ENCODE measurements at places on chromosomes 1 and 21.

DNA sequence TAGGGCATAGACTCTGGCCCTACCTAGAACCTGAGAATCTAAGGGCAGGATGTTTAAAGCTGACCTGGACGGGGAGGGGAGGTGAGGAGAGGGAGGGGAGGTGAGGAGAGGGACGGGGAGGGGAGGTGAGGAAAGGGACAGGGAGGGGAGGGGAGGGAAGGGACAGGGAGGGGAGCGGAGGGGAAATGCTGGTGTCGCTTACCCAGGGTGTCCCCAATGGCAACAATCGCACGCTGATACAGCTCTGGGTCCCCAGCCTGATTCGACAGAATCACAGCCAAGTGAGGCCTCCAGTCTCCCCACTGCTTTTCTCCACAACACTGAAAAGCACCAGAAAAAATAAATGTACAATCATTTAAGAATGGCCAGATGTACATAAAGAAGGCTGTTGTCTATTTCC lies 22.2 kb downstream of the SEC16B start:
- DNase-seq: no peak

DNA sequence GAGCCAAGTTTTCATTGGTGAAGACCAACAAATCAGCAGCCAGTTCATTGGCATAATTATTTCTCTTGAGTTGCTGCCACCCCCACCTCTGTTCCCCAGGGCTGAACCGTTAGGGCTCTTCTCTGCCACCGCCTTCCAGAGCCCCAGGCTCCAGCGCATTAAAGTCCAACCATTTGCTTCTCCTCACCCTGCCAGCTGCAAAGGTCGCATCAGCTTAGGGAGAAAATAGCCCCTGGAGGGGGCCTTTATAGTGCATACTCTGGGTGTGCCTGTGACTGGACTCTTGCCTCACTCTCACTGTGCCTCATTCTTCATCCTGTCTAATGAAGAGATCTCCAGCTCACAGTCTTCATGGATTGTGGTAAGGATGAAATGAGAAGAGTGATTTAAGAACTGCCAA lies 50.4 kb downstream of the KDM1A start:
- no peak for DNase-seq

GRCh38 chr1:172670316-172670715 lies 11.4 kb downstream of the FASLG start:
- no peak for DNase-seq

- DNase-seq: no peak
Measured at GRCh38 chr1:17992800-17993199, 114.8 kb upstream of the IGSF21 start.

DNA sequence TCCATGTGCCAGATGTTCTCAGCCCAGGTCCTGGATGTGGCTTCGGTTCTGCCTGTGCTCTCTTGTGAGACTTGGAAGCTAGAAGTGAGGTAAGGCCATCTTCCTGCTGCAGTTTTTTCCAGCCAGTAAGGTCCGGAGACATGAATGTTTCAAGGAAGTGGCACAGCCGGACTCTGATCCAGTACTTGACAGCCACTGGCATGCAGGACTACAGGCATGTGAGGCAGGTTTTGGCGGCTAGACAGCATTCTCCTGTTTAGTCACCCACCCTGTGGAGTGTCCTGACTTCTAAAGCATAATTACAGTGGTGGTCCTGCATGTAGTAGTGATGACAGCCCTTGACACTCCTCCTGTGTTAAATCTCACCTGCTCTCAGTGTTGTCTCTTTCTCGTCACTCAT lies 72.3 kb downstream of the TNFSF4 start:
- no peak for DNase-seq

DNA sequence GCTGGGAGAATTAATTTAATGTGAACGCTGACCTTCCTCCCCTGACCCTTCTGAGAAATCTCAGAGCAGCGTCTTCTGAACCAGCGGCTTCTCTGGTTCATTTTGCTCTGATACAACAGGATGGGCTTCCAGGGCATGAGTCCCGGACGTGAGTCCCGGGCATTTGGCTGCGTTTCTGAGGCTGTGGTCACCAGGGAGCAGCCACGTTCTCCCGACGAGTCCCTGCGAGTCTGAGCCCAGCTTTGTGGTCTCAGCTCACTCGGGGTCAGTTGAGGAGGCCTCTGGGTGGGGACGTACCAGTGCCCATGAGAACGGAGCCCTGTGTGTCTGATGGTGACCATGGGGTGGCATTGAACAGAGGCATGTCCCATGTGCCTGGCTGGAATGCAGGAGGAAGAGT lies 17.7 kb upstream of the OBSCN start:
- DNase-seq: no peak

- no peak for DNase-seq
Measured at GRCh38 chr1:168683871-168684270, 45.1 kb downstream of the DPT start.

DNA sequence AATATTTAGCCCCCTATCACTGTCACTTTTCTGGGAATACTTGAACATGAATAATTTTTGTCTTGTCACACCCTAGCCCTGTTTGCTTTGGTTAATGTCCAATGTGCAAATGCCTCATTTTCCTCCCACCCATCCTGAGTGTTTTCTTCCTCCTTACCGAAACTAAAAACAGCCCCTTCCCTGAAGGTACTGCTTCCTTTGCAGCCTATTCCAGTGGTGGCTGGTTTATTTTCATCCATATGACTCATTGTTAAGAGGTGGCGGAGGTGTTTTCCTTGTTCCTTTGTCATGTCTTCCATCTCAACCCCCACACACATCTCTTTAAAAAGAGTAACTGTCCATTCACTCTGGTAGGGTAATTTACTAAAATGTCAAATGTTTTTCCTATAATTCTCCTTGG lies 40.4 kb downstream of the CD55 start:
- no peak for DNase-seq

- no peak for DNase-seq
Measured at GRCh38 chr1:211559222-211560010, 19.5 kb downstream of the SLC30A1 start.

DNA sequence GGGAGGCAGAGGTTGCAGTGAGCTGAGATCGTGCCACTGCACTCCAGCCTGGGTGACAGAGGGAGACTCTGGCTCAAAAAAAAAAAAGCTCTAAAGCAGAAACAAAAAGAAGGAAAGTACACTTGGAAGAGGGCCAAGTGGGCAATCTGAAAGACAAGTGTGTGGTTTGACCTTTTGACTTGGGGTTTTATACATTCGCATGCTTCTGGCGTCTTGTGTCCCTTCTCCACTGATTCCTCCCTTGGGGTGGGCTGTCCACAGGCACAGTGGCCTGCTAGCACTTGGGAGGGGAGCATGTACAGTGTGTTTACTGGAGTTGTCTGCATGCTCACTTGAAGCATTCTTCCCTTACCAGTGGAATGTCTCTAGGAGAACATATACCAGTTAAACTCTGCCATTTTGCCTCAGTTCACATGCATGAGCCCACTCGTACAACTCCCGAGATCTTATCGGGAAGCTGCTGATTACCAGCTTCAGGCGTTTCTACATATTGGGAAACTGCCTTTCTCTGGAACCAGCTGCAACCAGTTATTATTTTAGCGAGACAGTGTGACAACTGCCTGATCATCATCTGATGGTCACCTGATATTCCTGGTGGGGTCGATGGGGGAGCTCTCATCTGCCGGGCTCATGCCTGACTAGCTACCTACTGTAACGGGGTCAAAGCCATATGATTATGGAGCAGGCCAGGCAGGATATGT lies 113.5 kb upstream of the ZNF678 start:
- no peak for DNase-seq

- no peak for DNase-seq
Measured at GRCh38 chr1:225446981-225447615, 19.3 kb upstream of the LBR start.

DNA sequence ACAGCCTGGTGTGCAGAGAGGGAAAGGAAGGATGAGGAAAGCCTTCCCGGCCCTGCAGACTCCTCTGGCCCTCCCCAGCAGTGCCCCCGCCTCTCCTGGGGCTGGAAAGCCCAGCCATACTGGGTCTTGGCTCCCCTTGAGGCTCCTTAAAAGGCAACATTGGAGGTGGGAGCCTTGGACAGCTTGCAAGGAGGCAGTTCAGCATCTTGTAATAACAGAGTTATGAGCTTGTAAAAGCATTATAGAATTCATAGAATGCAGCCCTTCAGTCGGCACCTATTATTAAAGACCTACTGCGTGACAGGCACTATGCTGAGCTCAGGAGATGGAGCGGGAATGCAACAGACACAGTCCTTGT lies 4.2 kb downstream of the TINAGL1 start:
- no peak for DNase-seq

Data from stimulated activated CD4-positive, alpha-beta T cell treated with anti-CD3 and anti-CD28 coated beads, Interleukin-15, amount 100 ng/mL, for 1 hour (primary cell).